Stimulated activated CD4-positive, alpha-beta T cell treated with anti-CD3 and anti-CD28 coated beads, Interleukin-12 subunit alpha, Interleukin-12 subunit beta, amount 100 ng/mL, for 24 hours (primary cell): ENCODE measurements at places on chromosomes 3 and 15.

DNA sequence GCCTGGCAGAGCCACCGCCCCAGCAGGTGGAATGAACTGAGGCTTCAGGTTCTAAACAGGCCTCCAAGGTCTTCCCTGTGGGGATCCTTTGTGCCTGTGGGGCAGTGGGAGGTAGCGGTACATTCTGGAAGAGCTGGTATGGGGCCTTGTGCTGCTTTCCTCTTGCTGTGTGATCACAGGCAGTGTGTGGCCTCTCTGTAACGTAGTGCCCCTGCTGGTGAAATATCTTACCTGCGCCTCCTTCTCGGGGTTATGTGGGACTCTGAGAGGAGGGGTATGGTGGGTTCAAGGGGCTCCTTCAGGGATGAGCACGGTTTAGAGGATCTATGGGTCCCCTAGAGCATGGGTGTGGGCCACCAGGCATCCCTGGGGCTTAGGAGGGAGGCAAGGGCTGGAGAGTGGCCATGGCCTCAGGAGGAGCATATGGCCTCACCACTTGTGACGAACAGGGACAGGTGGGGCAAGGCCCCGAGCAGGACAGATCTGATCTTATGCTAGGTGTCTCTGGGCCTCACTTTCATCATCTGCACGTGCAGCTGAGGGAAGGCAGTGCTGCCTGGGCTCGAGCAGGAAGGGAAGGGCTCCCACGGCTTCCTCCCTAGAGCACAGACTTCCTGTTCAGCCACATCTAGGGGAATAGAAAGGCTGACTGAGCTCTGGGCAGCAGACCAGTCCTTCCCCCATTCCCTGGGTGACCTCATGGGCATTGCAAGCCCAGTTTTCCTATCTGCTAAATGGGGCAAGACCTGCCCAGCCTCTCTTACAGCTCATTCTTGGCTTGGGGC lies 1.9 kb upstream of the ALS2CL start:
- DNase-seq = no peak

- no peak for DNase-seq
These were observed 124.3 kb upstream of the SPRED1 start for GRCh38 chr15:38128341-38128781.

DNA sequence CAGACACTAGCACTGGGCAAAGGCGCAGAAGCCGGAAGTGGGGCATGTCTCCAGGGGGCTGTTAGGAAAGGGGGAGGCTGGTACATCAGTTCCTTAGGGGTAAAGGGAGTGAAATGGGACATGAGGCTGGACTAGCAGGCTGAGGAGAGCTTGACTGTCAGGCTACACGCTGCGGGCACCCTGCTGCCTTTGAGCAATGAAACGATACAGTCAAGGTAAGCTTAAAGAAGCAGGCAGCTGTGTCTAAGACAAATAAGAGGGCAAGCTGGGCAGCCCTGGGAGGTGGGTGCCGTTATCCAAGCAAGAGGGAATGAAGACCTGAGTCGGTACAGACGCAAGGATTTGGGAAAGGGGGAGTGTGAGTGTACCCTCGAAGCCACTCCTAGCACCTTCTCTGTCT lies 51.0 kb upstream of the DCLK3 start:
- DNase-seq = no peak

DNA sequence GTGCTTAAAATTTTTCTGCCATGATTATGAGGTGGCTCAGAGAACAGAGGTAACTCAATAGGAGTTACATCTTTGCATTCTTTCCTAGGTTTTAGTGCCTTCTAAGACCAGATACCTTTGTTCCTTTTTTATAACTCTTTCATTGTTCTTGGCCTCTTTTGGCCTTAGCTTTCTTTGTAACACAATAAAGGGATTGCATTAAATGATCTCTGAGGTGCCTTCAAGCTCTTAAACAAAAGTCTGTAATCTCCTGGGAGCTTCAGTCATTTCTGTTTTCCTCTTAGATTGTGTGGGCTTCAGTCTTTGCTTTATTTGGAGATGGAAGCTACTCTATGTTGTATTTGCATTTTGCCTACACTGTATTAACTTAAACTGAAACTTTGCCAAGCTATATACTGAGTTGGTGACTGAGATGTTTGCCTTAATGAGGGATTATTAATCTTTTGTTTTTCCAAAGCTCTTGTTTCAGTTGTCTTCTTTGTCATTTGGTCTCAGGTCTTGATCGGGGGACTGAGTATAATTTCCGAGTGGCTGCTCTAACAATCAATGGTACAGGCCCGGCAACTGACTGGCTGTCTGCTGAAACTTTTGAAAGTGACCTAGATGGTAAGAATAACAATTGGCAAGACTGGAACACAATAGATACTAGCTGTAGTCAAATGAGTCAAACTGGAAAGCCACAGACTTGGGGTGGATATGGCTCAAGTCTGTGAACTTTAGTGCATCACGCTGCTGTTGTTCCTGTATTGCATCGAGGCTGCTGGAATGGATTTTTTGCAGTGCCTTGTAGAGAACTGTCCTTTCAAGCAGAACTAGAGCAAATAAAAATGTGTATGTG lies 110.3 kb downstream of the HCN4 start:
- DNase-seq = no peak

GRCh38 chr3:109943181-109943580 lies 605.8 kb upstream of the DPPA4 start:
- no peak for DNase-seq

DNA sequence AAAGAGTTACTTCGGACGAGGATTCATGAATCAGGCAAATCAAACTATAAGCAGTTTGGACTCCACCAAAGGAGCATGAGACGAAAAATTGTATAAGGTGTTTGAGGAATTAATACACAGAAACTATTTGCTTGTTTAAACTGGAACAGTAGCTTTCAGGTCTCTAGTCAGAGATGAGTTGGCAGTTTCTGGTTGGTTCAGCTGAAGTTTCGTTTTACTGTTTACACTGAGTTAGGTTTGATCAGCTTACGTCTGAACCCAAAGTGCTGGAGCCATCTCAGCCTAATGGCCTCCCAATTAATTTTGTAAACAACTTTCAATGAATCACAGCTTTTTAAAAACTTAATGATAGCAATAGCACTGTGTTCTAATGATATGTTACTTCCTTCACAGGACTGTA lies 703.7 kb downstream of the NLGN1 start:
- no peak for DNase-seq

- no peak for DNase-seq
These were observed 6.2 kb downstream of the MELTF start for GRCh38 chr3:197023241-197023997.

GRCh38 chr15:50149090-50149489 lies 30.1 kb upstream of the ATP8B4 start:
- DNase-seq = no peak
